ENCODE measurements at places on chromosomes 13 and 19.

DNA sequence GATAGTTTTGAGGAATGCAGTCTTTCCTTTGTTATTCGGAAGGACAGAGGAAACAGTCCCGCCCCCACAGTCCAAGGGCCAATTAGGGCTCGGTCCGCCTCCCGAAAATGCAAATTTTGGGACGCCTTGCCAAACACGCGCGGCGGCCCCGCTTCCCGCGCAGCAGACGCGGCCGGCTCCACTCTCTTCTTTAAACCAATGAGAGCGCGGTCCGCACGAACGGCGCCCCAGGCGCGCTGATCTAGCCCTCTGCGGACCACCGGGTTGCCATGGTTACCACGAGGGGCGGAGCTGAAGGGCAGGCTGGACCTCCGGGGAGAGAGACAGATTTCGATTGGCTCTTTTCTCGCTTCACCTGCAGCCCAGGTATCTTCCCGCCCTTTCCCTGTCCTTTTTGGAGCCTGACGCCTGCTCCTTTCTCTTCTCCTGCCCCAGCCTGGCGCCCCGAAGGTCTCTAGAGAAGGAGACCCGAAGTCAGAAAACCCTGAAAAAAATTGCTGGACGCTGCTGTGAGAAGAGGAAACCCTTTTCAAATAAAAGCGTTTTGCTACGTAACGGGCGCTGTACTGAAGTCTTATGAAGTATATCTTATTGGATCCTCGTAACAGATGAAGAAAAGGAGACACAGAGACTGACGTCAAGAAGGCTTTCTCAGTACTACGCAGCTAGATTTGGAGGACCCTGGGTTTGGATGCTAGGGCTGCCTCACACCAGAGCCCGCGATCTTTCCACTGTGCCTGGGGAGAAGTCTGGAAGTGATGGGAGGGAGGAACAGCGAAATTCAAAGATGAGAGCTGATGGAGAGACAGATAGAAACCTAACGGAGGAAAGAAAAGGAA is 2.0 kb downstream of the PTH2 start:
- peak; percentile 75 for DNase-seq

DNA sequence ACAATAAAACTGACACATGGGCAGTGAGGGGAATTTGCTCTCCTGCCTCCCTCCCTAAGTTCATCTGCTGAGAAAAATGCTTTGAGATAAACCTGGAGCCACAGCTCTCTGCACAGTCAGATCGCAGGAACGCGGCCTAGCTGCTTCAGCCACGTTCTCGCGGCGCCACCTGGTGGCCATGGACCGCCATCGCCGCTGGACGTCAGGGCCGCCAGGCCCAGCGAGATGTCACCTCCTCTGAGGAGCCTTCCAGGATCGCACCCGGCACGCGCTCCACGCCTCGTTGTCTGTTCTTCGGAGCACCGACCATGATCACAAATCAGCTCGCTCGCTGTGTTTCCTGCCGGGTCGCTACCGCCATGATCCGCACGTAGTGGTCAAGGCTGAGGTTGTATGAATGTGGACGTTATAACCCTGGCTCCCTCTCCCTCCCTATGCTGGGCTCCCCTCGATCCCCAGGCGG is 20.6 kb upstream of the USP29 start:
- peak; percentile 61 for DNase-seq

DNA sequence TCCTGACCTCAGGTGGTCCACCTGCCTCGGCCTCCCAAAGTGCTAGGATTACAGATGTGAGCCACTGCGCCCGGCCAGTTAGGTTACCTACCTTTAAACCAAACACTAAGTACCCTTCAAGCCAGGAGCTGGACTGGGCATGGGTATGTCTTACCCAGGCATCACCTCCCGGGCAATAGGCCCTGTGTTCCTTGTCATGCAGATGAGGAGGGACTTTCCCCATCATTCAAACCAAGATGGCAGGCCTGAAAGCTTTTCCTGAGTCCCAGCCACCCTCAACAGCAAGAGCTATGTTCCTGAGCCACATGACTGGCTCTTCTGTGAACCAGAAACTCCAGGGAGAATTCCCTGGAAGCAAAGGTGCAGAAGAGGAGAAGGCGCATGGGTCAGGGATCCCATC is 9.5 kb downstream of the RAB8A start:
- no peak for DNase-seq

DNA sequence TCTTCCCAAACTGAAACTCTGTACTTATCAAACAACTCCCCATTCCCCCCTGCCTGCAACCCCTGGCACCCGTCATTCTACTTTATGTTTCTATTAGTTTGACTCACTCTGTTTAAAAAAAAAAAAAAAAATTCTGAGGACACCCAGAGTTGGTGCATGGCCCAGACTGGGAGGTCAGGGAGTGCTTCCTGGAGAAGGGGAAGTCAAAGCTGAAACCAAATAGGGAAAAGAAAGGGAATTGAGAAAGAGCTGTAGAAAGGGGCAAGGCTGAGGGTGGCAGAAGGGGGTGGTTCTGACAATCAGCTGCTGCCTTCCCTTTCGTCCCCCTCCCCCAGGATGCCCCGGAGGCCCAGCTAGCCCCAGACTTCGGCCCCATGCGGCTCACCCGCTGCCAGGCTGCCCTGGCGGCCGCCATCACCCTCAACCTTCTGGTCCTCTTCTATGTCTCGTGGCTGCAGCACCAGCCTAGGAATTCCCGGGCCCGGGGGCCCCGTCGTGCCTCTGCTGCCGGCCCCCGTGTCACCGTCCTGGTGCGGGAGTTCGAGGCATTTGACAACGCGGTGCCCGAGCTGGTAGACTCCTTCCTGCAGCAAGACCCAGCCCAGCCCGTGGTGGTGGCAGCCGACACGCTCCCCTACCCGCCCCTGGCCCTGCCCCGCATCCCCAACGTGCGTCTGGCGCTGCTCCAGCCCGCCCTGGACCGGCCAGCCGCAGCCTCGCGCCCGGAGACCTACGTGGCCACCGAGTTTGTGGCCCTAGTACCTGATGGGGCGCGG is 9.0 kb upstream of the STRN4 start:
- DNase-seq: peak; percentile 88

DNA sequence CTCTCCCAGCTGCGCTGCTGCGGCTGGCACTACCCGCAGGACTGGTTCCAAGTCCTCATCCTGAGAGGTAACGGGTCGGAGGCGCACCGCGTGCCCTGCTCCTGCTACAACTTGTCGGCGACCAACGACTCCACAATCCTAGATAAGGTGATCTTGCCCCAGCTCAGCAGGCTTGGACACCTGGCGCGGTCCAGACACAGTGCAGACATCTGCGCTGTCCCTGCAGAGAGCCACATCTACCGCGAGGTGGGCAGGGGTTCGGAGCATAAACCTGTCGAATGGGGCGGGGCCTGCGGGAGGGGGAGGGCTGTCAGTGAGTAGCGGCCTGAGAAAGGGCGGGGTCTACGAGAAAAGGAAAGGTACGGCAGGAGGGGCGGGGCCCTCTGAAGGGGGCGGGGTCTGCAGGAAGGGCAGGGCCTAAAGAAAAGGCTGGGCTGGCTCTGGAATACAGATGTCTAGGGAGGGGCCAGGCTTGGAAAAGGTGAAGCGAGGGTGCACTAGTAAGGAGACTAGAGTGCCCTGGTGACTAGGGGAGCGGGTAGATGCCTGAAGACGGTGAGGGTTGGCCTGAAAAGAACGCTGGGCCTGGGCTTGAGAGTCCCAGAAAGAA is 3.6 kb downstream of the CD37 start:
- peak; percentile 34 for DNase-seq

DNA sequence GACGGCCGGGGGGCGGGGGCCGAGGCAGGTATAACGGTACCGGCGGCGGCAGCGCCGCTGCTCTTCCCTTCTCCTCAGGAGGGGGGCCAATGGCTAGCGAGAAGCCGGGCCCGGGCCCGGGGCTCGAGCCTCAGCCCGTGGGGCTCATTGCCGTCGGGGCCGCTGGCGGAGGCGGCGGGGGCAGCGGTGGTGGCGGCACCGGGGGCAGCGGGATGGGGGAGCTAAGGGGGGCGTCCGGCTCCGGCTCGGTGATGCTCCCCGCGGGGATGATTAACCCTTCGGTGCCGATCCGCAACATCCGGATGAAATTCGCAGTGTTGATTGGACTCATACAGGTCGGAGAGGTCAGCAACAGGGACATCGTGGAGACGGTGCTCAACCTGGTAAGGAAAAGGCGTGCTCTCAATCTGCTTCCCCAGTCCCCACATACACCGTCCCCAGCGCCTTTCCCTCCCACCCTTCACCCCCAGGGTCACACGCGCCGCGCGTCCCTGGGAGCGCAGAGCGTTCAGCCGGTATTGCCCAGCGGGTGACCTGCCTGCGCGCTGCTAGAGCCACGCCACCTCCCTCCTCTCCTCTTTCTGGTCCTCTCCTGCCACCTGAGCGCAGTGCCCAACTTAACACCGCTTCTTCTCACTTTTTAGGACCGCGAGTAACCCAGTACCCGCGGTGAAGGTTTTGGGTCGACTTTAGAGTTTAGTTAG is 814 bp downstream of the NBEA start:
- no peak for DNase-seq

- no peak for DNase-seq
These were observed 30.7 kb downstream of the PDS5B start for GRCh38 chr13:32616883-32617511.

- DNase-seq: no peak
These were observed 1228.1 kb downstream of the SLITRK1 start for GRCh38 chr13:82654143-82654542.

DNA sequence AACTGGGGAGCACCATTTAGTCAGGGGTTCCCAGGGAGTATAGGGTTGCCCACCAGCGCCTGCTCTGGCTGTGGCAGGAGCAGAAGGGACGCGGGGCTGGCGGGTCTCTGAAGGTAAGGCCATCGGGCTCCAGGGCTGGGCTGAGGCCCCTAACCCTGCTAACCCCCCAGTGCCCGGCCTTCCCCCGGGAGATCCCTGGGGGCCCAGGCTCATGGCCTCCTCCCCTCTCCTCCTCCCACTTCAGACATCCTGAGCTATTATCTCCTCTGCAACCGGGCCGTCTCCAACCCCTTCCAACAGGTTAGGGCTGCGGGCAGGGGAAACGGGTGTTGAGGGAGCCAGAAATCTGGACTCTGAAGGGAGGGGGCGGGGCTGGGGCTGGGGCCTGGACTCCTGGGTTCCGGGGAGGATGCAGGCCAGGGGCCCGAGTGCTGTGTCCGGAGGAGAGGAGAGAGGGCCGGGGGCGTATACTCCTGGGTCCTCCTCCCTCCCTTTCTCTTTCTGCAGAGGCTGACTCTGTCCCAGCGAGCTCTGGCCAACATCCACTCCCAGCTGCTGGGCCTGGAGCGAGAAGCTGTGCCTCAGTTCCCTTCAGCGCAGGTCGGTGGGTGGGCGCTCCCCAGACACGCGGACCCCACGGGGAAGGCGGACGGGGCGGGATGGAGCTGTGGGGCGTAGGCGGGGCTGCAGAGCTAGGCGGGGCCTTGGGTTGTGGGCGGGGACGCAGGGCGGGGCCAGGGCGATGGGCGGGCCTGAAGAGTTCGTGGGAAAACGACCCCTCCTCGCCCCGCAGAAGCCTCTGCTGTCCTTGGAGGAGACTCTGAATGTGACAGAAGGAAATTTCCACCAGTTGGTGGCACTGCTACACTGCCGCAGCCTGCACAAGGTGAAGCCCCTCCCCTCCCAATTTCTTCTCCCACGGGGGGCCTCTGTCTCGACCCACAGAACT is 15.3 kb downstream of the TTYH1 start:
- DNase-seq: peak; percentile 30

DNA sequence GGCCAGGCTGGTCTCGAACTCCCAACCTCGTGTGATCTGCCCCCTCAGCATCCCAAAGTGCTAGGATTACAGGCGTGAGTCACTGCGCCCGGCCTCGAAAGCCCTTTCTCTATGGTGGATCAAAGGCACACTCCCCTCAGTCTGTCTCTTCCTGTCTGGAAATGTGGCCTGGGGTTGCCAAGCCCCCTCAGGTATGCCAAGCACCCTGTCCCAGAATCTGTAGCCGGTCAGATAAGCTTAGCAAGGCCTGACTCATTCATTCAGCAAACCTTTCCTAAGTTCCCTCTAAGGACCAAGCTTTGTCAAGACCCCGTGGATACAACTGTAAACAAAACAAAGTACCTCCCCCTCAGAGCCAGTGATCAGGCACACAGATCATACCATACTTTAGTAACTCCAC is 14.1 kb downstream of the NUCB1 start:
- DNase-seq: no peak

GRCh38 chr13:57933606-57934005 is 302.1 kb downstream of the PCDH17 start:
- DNase-seq: no peak

- no peak for DNase-seq
These were observed 7.1 kb downstream of the AKAP11 start for GRCh38 chr13:42279080-42279479.

DNA sequence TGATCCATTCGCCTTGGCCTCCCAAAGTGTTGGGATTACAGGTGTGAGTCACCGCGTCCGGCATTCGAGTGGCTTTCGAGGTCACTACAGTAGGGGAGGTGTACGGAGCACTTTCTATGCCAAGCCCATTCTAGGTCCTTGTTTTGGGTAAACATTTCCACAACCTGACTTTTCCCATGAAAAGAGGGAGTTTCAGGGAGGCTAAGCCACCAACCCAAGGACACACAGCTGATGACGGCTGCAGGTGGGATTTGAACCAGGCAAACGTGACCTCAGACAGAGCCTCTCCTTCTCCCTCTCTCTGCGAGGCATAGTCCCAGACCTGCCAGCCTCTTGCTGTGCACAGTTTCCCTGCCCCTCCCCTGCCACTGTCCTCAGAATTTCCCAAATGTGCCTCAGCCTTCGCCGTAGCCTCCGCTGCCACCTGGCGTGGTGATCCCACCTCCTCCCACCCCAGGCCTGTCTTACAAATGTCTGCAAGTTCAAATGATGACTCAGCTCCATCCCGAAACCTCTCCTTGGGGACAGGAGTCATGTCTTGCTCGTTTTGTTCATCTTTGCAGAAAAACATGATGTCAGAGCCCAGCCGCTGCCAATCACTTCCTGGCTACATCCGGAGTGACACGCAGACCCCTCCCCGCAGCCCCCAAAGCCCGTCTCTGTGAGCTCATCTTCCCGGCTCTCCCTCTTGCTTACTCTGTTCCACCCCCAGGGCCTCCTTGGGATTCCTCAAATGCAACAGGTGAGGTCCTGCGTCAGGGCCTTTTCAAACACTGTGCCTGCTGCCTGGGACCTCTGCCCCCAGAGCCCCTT is 6.6 kb upstream of the GADD45B start:
- DNase-seq: peak; percentile 73

- peak; percentile 65 for DNase-seq
These were observed 142.7 kb downstream of the SUCLA2 start for GRCh38 chr13:47858042-47859025.

DNA sequence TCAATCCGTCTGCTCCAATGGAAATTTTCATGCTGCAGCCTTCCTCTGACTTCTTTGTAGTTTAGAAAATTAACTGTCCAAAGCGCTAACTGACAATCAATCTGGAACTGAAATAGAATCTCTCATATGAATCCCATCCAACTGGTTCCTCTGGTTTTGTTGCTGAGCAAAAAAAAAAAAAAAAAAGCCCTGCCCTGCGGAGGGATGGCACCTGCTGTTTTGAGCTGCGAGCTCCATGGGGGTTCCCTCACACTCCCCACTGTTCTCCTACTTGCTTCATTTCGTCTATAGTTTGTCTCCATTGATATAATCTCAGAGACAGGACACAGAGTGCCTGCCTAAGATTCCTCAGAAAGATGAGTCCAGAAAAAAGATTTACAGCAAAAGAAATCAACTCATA is 33.4 kb downstream of the FAAP24 start:
- no peak for DNase-seq

Data from cardiac fibroblast (primary cell).